Stimulated activated CD8-positive, alpha-beta memory T cell treated with anti-CD3 and anti-CD28 coated beads, Interleukin-7, amount 100 ng/mL, for 48 hours (primary cell): ENCODE measurements at places on chromosomes 6 and 20.

DNA sequence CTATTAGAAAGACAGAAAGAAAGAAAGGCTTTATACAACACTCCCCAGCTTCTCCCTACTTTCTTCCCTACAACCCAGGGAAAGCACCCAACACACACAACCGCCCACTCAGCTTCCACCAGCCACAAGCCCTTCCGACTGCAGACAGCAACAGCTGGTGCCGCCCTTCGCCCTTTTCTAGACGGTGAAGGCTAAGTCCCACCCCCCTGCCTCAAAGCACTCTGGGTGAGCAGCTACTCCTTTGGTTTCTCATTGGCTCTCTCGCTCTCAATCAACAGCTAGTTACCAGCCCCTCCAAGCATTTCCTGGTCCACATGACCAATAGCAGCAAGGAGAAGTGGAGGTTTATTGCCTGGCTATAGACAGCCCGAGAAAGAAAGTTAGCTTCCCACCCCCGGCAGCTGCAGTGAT lies 230.1 kb upstream of the MOCS1 start:
- no peak for DNase-seq

- DNase-seq, result no peak
These were observed 18.5 kb downstream of the GSTA4 start for GRCh38 chr6:52976591-52977035.

- no peak for DNase-seq
These were observed 4.0 kb upstream of the FOXF2 start for GRCh38 chr6:1385129-1386037.

DNA sequence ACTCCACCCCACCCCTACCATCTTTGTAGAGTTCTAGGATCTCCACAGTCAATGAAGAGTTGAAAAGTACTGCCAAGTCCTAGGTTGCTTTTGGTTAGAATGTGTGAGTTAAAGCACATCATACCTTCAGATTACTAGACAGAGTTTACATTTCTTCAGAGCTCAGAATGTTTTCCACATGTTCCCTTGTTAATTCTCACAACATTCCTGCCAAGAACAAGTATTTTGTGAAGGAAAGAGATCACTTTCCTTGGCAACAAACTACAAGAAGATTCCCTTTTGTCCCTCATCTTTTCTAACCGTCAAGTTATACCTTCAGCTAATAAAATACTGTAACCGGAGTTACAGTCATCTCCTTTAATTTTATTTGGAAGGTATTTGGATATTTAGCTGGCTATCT lies 266.8 kb downstream of the ZFAND3 start:
- no peak for DNase-seq

GRCh38 chr6:54217018-54217417 lies 91.2 kb upstream of the TINAG start:
- no peak for DNase-seq

- DNase-seq, result no peak
These were observed 12.6 kb upstream of the PIGU start for GRCh38 chr20:34689486-34689885.

DNA sequence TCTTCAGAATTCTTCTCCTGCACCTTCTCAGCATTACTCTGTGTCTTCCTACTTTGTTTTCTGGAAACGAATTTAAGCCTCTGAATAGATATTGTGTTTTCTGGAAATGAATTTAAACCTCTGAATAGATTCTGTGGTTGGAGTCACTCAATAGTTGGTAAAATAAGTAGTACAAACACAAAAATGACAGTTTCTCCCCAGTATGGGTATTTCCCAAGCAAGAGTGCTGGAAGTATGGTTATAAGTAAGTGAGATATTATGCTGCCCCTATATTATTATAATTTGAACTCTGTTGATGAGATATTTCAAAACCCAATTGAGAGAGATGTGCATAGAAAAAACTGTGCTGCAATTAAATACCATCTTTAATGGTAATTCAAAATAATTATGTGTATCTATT lies 94.9 kb downstream of the TINAG start:
- no peak for DNase-seq
